ENCODE measurements at places on chromosomes 11 and 22.

DNA sequence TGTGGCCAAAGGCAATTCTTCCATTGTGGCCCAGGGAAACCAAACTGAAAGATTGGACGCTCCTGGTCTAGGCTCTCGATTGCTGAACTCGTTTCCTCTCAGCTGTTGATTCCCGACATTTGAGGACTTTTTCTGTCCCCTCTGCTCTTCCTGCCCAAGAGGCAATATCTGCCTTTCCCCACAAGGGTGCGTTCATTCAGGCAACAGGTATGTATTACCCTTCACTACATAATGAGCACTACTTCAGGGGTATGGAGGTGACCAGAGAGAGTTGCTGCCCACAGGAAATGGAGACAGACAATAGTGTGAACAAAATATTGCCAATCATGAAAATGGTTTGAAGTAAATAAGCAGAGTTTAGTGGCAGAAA lies 8.2 kb downstream of the PTH start:
- no peak for DNase-seq

DNA sequence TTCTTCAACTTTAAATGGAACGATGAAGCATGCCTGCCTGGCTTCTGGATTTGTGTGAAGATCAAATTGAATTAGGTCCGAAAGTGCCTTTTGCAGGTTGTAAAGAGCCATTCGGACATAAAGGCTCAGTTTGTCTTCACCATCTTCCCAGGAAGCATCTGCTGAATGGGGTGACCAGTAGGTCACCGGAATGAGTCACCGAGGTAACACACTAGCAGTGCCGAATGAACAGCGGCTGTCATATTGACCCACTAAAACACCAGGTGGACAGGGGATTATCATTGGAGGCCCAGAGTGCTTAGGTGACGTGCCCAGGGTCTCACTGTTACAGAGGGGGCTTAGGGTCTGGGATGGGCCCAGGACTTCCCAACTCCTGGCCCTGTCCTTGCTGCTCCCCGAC lies 43.1 kb upstream of the MYH9 start:
- no peak for DNase-seq

DNA sequence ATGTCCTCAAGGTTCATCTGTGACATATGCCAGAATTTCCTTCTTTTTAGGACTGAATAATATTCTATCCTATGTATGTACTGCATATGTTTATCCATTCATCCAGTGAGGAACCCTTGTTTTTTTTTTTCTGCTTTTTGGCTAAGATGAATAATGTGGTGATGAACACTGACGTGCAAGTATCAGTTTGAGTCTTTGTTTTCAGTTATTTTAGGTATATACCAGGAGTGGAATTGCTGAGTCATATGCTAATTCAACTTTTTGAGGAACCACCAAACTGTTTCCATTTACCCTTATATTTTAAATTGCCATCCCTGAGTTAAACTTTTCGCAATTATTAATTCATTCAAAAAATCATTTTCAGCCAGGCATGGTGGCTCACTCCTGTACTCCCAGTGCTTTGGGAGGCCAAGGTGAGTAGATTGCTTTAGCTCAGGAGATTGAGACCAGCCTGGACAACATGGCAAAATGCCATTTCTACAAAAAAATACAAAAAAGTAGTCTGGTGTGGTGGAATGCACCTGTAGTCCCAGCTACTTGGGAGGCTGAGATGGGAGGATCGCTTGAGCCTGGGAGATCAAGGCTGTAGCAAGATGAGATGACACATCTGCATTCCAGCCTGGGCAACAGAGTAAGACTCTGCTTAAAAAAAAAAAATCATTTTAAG lies 64.2 kb downstream of the MICAL2 start:
- DNase-seq = no peak

DNA sequence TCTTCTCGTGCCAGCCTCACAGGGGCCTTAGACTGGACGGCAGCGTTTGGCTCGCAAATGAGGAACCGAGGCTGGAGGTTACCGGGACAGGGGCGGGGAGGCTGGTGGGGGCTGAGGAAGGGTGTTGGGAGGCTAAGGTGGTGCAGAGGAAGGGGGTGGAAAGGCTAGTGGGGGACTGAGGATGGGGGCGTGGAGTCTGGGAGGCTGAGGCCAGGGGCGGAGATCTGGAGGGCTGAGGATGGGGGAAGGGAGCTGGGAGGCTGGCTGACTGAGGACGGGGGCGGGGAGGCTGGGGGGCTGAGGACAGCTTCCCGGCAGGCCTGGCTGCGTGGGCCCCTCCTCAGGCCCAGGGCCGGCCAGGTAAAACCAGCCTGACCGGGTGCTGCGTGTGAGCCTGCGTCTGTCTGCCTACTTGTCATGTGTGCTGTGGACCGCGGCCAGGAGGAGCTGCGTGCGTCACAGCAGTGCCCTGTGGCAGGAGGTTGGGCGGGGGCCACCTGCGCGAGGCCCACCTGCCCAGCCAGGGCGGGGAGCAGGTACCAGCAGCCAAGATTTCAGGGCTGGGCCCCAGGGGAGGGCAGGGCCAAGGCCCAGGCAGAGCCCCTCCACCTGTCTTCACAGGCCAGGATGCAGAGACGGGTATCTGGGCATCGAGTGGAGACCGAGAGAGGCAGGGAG lies 9.4 kb upstream of the PIM3 start:
- no peak for DNase-seq

DNA sequence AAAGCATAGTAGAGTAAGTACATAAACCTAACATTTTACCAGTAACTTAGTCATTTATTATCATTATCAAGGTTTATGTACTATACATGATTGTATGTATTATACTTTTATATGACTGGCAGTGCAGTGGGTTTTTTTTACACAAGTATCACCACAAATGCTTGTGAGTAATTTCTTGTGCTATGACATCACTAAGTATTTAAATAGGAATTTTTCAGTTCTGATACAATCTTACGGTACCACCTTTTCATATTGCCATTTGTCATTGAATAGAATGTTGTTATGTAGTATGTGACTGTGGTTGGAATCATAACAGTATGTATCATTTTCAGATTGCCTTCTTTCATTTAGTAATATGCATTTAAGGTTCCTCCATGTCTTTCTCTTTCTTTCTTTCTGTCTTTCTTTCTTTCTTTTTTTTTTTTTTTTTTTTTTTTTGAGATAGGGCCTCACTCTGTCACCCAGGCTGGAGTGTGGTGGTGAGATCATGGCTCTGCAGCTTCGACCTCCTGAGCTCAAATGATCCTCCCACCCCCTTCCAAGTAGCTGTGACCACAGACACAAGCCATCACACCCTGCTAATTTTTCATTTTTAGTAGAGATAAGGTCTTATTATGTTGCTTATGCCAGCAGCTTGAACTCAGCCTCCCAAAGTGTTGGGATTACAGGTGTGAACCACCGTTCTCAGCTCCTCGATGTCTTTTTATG lies 18.6 kb downstream of the ATM start:
- no peak for DNase-seq

All from NCI-H187 (cell line).